ENCODE measurements at places on chromosomes 7 and 10.
A peak's percentile ranks its signal among the peaks of the same experiment; 100 is the strongest.

- DNase-seq = peak; percentile 69
These were observed 24.8 kb downstream of the ARL4A start for GRCh38 chr7:12712236-12712635.

- DNase-seq = no peak
These were observed 51.7 kb upstream of the MSMB start for GRCh38 chr10:46097576-46098317.

DNA sequence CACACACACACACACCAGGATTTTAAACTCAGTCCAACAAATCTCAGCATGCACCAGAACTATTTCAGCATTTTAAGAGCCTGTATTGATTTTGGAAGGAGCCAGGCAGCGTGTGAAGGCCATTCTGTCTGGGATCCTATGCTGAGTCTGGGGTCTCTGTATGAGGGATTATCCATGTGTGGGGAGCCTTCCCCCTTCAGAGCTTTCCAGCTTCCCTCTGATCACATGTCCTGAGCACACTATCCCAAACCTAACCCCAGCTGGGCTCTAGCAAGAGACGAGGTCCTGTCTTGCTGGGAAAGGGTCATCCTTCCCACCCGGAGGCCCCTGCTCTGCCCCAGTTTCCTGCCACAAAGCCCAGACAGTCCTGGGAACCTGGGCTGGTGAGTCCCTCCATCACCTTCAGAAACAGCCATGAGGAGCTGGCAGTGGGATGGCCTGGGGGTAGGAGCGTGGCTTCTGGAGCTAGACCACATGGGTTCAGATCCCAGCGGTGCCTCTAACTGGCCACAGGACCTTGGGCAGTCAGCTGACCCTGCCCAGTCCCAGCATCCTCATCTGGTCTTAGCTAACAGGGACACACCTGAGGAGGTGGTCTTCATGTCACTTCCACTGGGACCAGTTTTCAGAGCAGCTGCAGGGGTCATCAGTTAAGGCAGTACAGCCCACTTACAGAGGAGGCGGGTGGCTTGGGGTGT lies 79.6 kb upstream of the RET start:
- no peak for DNase-seq

- DNase-seq = no peak
These were observed 184.1 kb downstream of the ELFN1 start for GRCh38 chr7:1853986-1854865.

DNA sequence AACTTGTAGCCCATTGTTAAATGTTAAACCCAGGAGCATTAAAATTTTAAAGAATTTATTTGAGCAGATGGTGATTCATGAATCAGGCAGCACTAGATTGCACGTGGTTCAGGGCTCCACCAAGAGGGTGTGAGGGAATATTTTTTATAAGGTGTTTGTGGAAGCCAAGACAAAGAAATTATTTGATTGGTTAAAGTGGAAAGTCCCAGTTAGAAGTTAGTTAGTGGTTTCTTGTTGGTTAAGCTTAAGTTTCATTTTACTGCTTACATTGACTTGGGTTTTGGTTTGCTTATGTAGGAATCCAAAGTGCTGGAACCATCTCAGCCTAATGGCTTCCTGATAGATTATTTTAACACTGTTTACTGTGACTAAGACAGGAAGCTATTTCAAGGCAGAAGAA lies 906.2 kb downstream of the LRMDA start:
- no peak for DNase-seq

GRCh38 chr10:133011882-133012281 lies 69.5 kb upstream of the CFAP46 start:
- DNase-seq = no peak

DNA sequence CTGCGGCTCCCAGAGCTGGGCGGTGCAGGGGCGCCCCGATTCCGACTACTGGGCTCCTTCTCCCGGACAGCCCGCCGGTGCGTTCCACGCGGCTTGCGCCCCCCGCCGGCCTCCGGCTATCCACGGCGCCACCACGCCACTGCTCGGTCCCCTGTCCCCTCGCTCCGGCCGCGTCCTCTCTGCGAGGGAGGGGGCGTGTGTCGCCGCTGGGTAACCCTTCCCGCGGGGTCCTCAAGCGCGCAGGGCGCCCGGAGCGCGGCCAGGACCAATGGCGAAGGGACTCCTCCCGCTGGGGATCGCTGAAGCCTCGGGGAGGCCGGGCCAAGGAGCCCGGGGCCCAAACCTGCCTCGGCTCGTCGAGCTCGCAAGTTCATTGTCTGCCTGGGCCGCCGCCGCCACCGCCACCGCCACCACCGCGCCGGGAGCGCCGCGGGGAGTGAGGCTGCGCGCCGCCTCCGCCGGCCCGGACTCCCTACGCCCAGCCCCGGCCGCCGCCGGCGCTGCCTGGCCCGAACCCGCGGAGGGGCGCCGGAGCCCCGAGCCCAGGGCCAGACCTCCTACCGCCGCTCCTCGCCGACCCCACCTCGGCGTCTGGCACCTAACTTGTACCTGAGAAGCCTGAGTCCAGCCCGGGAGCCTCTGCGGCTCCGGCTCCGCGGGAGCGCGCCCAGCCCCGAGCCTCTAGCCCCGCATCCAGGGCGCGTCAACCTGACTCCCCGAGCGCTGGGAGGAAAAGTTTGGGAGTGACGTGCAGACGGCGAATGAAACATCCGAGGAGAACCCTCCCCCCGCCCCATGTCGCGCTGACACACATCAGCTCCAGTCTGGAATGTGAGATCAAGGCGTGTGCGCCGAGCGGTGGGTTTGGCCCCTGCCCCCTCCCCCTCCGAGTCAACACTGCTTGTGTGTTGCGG lies at the start of gene CHST15:
Gene CHST15, minus strand, starts transcription at position 739 of the 914 bp plus-strand sequence. CDS start 47,386 bp downstream, outside the sequence.
- peak; percentile 86 for DNase-seq

Measured in HepG2 (cell line).